ENCODE measurements at places on chromosomes 13 and 19.

GRCh38 chr13:113431171-113431570 is 22.1 kb downstream of the ADPRHL1 start:
- DNase-seq = no peak

GRCh38 chr19:32171719-32172151 is 173.7 kb upstream of the ZNF507 start:
- DNase-seq = no peak

GRCh38 chr13:105334211-105334610 is 1201.3 kb downstream of the EFNB2 start:
- no peak for DNase-seq

GRCh38 chr19:1560286-1560882 is 7.7 kb downstream of the MEX3D start:
- no peak for DNase-seq

- no peak for DNase-seq
Measured at GRCh38 chr13:97342136-97342535, 91.8 kb upstream of the RAP2A start.
